ENCODE measurements at places on chromosomes 16 and 17. TPM values are rescaled to one million over a fixed set of nuclear protein-coding genes. Genes with fewer than 3 reads are reported as not detected.

MLST8 gene
- 75.9 TPM for total RNA-seq

- DNase-seq, result no peak
These were observed 8.1 kb downstream of the KCNH6 start for GRCh38 chr17:63531022-63531965.

DNA sequence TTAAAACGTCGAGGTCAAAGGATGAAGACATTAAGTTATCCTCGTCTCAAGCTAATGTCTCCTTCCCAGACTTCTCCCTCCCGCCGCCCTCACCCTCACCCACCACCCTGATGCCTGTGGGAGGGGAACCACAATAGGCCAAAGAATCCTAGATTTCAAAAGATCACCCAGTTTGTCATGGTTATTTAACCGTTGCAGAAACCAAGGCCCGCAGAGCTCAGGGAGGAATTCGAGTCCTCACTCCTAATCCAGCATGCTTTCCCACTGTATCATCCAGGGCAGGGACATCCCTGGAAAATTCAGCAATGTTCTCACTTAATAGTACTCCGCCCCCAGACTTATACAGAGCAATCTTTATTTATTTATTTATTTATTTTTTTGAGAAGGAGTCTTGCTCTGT is 41.8 kb upstream of the MYH10 start:
- DNase-seq, result no peak

DNA sequence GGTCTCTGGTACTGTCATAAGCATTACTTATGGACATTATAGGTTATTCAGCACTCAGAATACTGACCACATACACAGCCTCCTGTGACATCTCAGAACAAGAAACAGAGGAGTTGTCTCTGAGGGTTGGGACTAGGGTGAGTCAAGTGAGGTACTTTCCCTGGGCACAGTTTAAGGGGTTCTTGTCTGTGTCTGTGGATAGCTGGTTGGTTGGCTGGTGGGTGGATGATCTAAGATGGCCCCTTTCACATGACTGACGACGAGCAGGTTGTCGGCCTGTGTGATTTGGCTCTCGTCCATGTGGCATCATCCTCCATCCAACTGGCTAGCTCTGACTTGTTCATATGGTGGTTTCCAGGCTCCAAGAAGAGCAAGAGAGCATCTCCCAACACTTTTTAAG is 163.9 kb downstream of the PRKCB start:
- no peak for DNase-seq

- no peak for DNase-seq
These were observed 14.3 kb downstream of the SLC16A3 start for GRCh38 chr17:82242977-82243647.

GRCh38 chr17:83154311-83155127 is 75.1 kb downstream of the METRNL start:
- DNase-seq, result no peak

Measured in H9 (cell line).